Fibroblast of the conjunctiva (primary cell): ENCODE measurements at places on chromosomes 13 and 19.

DNA sequence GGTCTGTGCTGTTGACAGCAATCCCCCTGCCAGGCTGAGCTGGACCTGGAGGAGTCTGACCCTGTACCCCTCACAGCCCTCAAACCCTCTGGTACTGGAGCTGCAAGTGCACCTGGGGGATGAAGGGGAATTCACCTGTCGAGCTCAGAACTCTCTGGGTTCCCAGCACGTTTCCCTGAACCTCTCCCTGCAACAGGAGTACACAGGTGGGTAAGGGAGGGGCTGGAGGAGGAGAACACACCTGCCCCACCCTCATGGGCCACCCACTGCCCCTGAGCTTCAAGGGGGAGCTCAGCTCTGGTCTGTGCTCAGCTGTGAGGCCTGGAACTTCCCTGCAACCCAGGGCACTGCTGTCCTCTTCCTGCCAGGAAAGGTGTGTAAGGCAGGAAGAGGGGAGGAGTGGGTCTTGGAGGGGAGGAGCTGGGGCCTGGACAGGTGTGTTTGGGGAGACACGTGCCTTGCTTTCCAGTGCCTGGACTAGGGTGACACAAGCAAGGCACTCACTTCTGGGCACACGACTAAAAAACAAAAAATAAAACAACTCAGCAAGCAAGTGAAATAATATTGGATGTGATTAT lies 3.9 kb downstream of the SIGLEC7 start:
- no peak for DNase-seq

GRCh38 chr13:51343475-51343874 lies 4.0 kb downstream of the SERPINE3 start:
- DNase-seq = no peak

DNA sequence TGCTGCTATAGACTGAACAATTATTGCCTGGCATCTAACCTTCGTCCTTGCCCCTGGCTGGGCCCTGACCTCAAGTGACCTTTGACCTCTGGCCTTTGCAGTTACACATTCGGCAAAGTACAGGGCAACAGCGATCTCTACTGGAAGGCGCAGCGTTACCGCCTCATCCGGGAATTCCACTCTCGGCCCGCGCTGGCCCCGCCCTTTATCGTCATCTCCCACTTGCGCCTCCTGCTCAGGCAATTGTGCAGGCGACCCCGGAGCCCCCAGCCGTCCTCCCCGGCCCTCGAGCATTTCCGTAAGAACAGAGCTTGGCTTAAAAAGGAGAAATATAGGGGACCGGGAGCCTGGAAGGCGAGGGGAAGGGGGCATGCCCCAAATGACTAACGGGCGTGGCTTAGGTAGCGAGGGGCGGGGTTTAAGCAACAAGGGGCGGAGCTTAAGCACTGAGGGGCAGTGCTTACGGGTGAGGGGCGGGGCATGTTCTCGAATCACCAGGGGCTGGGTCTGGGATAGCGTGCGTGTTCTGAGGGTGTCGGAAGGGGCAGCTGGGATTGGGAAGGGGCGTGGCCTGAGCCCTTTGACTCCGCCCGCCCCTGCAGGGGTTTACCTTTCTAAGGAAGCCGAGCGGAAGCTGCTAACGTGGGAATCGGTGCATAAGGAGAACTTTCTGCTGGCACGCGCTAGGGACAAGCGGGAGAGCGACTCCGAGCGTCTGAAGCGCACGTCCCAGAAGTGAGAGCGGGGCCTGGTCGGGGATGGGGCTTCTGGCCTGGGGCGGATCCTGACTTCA lies 52.7 kb downstream of the TRPM4 start:
- DNase-seq = no peak

- DNase-seq = peak; percentile 56
These were observed 9.1 kb downstream of the NFIC start for GRCh38 chr19:3375221-3376090.

- DNase-seq = no peak
These were observed 52.5 kb upstream of the SHKBP1 start for GRCh38 chr19:40524133-40524549.

DNA sequence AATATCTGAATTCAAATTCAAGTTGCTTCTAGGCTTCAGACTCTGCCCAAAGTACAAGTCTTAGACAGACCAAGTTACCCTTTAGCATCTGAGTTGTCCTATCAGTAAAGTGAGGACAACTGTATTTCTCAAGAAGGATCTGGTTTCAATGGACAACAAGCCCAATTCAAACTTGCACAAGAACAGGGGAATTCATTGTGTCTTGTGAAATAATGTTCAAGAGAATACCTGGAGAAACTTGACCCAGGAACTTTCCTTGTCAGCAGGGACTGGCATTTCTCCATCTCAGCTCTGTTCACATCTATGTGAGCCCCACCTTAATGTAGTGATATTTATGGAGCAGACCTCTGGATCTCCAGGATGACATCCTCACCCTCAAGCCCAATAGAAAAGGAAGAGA lies 894.9 kb upstream of the SLC10A2 start:
- DNase-seq = no peak

GRCh38 chr19:1970806-1971502 lies 30.0 kb downstream of the CSNK1G2 start:
- DNase-seq = no peak

- peak; percentile 26 for DNase-seq
These were observed 1893.2 kb downstream of the PCDH9 start for GRCh38 chr13:65336916-65337315.

DNA sequence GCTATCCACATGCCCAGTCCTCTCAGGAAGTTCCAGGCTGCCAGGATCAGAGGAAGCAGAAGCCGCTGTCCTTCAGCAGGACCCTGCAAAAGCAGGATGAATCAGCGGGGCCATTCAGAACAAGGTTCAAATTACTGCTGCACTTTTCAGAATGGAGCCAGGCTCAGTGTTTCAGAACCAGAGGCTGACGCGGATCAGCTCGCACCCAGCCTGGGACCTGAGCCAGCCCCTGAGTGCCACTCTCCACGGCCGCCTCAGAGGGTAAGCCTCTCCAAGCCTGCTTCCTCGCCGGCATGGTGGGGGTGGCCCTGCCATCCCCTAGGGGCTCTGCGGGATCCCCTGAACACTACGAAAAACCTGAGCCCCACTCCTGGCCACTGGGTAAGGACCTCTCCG lies 24.7 kb downstream of the RASA3 start:
- no peak for DNase-seq

DNA sequence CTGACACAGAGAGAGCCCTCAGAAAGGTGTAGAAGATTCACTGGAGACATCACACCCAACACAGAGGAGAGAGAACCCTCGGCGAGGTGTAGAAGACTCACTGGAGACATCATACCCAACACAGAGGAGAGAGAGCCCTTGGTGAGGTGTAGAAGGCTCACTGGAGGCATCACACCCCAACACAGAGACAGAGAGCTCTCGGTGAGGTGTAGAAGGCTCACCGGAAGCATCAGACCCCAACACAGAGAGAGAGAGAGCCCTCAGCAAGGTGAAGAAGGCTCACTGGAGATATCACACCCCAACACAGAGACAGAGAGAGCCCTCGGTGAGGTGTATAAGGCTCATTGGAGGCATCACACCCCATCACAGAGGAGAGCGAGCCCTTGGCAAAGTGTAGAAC lies 826.5 kb downstream of the UQCRFS1 start:
- no peak for DNase-seq

DNA sequence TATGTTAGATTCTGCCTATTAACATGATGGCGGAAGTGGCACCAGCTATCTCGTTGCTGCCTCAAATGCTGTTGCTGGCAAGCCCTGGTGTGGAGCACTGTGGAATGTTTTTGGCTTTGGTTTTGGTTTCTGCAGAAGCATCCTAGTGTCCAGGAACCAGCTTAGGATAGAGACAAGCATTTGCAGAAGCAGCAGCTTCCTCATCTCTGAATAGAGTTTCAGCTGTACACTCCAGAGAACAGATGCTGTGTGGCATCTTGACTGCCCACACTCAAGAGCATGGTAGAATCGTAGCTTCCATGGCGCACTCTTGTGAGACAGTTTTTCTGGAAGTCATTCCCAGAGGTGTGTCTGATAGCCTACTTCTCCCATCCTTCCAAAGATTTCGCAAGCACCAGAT lies 145.3 kb upstream of the RXFP2 start:
- no peak for DNase-seq

DNA sequence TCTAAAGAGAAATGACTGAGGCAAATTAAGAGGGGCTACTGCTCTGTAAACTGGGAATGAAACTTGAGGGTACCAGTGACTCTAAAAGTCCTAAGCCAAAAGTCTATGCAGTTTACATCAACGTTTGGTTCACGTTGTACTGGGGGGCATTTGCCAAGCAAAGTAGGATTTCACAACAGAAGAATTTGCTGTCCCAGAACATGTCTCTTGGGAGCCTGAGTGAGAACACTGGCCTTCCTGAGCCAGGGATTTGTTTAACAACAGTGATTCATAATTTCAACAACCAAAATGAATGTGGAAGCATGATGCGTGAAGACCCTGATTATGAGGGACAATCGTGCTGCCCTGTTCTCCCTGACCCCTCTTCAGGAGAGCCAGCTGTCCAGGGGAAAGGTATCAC lies 178.0 kb downstream of the OXGR1 start:
- peak; percentile 78 for DNase-seq

- no peak for DNase-seq
These were observed 384 bp downstream of the TRAPPC2B start for GRCh38 chr19:57363688-57364181.

DNA sequence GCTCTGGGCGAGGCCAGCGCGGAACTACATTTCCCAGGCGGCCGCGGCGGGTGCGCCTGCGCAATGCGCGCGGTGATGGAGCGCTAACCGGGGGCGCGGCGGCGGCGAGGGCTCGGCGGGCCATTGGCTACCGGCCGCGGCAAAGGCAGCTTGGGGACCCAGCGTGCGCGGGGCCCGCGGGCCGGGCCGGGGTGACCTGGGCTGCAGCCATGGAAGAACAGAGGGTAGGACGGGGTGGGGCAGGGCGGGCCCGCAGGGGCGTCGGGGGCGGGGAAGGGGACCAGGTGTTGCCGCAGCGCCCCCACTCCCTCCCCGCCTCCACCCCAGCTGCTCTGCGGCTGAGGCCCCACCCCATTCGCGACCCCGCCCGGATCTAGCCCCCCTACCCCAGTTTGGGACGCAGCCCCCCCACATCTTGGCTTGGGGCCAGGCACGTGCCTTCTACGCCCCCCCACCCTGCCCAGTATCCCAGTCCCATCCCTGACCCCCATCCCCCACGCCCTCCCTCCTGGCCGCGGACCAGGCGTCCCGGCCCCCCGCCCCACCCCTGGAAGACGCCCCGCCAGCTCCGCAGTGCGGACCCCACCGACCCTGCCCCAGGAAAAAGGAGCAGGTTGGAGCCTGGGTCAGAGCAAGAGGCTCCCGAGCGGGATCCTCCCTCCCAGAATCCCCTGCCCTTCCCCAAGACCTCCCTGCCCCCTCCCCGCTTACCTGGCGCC lies at the start of gene FSD1:
TSS of gene FSD1 (plus strand) at position 61 of the 719 bp plus-strand sequence. CDS start at position 210, 149 bp downstream.
- no peak for DNase-seq

DNA sequence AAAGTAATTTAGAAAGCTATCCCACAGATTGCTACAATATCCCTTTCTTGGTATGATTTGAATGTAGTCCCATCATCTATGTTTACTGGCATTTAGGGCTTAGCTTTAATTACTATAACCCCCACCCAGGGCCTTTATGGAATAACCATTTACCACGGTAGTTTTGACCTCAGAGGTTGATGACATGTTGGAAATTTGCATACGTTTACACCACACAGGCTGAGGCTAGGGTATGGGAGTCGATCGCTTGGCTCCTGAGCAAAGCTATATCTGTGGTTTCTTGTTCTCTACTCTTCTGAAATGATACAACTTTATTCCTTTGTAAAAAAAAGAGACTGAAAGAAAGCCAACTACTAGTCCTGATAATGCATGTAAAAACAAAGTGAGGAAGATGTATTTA lies 28.2 kb upstream of the RFC3 start:
- DNase-seq = no peak

- no peak for DNase-seq
These were observed 499.7 kb downstream of the COG6 start for GRCh38 chr13:40155201-40155600.

DNA sequence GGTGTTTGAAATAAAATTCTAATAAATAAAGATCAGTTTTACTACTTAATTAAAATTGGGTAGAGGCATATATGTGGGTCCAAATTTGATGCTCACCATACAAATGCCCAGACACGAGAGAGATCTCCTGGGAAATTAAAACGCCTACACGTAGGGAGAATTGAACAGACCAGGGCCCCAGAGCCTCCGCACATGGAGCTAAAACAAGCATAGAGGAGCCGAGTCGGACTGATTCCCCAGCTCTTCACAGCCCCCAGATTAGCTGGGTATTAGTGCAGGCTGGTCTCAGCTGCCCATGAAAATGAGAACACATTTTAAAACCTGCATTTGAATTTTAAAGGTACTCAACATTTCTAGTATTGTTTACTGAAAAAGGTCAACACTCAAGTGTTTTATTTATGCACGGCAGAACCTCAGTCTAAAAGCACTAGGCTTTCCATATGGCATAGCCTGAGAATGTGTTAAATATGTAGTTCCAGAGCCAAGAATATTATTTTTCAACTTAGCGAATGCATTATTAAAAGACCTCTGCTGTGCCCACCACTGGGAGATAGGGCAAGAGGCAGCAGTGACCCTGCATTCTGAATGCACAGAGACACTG lies 344.8 kb downstream of the ENOX1 start:
- no peak for DNase-seq

- no peak for DNase-seq
These were observed 28.8 kb upstream of the LRCH1 start for GRCh38 chr13:46523972-46524752.
